ENCODE measurements at places on chromosomes 7 and 10.

DNA sequence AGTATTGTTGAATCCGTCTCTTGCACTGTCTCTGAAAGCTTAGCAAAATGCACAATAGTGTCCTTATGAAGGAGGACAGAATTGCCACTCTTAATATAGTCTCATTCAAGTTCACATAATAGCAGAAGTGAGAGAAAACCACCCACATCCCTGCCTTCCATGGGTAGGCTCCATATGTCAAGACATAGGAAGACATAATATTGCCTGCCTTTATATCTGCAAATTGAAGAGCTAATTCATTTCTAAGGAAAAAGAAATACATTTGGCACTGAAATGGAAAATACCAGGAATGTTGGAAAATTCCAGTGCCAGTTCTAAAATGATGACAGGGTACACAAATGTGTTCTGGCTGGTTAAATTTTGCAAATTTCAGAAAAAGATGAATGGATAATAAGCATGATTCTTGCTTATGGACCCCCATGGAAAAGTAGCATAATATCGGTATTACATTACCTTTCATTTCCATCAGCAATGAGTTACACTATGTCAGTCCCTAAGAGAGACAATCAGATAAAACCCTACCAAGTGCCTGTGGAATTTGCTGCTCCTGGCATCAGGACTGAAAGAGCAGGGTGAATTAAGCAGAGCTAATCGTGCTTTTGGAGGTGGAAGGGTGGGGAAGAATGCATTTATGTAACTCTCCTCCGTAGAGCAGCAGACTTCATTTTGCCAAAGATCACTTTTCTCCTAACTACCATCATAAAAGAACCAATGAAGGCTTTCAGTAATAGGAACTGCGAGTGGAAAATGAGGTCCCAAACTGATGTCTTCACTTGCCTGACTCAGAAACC, 312.6 kb downstream of the FGFR2 start:
- DNase-seq, result no peak

- no peak for DNase-seq
These were observed 315.2 kb downstream of the GATA3 start for GRCh38 chr10:8369666-8370065.

DNA sequence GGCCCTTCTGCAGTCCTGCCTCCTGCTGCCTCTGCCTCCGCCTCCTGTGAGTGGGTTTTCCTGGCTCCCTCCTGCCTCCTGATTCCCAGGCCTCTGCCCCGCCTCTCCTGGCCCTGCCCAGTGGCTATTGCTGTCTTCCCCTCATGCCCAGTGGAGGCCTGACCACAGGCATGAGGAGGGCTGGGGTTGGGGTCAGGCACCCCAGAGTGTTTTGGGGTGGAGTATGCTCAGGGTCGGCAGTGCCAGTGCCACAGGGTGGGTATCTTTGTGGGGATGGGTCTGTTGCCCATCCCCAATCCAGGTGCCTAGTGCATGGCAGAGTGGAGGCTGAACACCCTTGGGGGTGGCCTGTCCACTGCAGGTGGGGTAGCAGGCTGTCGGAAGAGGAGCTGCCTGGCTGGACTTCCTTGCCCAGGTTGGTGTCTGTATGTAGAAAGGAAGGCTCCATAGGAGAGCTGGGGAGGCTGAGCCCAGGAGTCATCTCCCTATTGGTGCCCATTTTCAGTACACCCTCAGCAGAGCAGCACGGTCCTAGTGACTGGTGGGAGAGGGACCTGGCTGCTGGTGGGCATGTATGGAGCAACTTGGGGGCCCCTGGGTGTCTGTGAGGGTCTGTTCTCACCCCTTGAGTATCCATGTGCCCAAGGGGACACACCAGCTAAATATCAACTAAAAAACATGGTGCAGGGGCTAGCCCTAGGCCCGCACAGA, 62.2 kb downstream of the ARHGAP22 start:
- DNase-seq, result no peak

GRCh38 chr10:14454629-14455028, 123.9 kb upstream of the FRMD4A start:
- no peak for DNase-seq

GRCh38 chr10:89652806-89653370, 7.8 kb upstream of the PANK1 start:
- no peak for DNase-seq

DNA sequence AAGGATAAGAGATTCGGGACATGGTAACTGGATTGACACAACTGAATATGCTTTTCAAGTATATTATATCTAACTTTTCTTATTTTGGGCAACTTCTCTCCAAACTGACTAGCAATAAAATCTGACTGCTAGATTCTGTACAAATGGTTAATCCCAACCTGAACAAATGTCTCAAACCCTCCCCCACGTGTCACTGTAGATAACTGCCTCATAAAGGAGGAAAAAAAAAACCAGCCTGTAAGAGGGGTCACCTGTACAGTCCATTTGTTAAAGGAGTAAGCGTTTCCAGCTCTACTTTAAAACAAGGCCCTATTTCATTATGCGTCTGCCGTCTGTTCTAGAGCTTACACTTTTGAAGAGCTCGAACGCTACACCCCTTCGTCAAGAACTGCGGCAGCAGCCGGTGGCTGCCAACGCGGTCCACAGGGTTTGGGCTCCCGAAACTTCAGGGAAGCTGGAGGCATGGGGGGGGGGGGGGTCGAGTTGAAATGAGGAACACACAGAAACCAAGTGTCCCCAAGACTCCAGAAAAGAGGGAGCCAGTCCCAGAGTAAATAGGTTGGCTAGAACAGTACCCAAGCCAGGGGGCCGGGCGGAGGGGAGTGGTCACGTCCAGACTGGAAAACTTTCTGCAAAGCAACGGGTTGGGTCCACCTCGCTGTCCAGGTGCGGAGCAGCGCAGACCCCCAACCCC, 492 bp downstream of the COG5 start:
- no peak for DNase-seq

DNA sequence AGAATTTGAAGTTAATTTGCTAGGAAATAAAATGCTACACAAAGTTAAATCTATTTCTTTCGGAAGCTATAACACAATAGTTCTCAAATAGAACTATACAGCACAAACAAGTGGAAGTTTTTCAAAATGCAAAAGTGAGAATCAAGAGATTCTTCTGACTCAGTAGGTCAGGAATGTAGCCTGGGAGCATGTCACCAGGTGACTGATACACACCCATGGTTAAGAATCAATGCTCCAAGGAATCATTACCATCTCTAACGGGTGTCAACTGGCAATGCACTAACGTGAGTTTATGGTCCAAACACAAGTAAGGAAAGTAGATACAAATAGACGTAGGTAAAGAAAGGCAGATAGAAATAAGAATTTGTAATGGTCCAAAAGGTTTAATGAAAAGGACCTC, 170.5 kb downstream of the SRPK2 start:
- DNase-seq, result no peak

- DNase-seq, result no peak
These were observed 53.4 kb downstream of the ZEB1 start for GRCh38 chr10:31372439-31372838.

DNA sequence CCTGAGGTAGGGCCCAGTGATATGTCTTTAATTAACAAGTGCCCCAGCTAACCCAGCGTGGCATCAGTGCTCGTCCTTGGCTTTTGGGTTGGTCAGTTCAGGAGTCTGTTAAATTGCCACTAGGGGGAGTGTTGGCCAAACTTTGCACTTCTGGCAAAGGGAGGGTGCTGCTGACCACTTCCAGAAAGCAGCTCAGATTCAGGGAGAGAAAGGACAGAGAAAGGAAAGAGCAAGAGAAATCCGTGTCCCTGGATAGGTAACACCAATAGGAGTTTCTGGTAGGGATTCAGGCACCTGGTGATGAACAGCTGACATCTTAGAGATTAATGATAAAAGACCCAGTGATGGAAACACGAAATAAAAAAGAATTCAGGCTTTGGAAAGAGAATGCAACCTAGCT, 243.1 kb upstream of the AOAH start:
- no peak for DNase-seq

All from stimulated activated CD8-positive, alpha-beta memory T cell treated with anti-CD3 and anti-CD28 coated beads, Interleukin-4, amount 100 ng/mL, for 4 hours (primary cell).